ENCODE measurements at places on chromosomes 16 and 17.

- no peak for DNase-seq
These were observed 8.0 kb downstream of the GRIN2C start for GRCh38 chr17:74851612-74852236.

- peak; percentile 41 for DNase-seq
These were observed 4.2 kb downstream of the MATCAP1 start for GRCh38 chr16:67179421-67180080.

DNA sequence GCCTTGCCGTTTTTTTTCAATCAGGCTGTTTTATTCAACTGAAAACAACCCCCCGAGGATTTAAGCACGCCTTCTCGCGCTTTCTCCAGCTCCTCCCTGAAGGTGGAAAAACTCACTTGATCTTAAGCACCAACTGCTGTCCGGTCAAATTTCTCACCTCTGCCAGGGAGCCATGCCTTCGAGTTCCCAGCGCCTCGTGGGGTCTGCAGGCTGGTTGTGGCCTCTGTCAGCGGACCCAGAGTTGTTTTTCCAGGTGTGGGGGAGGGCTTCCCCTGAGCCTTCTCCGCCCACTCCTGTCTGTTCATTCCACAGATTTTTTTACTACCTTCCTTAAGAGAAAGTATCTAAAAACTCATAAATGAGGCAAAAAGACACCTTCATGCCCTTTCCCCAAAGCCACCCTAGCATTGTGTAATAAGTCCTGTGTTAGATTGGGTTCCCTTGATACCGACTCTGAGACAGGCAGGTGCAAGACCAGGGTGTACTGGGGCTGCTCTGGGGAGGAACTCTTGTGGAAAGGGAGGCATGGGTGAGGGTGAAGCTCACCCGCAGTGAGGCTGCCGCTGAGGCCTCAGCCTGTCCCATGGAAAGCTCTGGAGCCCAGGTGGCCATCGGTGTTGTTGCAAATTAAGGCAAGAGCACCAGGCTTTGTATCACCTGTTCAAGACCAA, 101.6 kb downstream of the AXIN2 start:
- no peak for DNase-seq

GRCh38 chr16:73768786-73769203, 527.8 kb upstream of the PSMD7 start:
- no peak for DNase-seq

DNA sequence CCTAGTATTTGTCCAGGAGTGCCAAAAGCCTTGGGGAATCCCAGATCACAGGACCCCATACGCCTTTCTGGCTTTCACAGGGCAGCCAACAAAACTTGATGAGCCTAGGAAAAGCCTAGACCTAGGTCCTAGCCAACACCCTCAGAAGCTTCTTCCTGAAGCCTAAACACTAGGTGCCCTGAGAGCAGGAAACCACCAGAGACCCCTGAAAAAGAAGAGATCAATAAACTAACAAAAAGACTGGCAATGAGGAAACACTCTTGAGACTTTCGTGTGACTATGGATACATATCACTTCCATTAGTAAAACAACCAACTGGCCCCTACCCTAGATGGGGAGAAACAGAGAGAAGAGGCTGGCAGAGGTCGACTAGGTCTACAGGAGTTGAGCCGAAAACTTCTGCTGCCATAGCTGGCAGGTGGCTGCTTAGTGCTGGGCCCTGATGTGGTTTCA, 1.2 kb downstream of the ORMDL3 start:
- DNase-seq: no peak

GRCh38 chr16:57574646-57575467, 32.4 kb downstream of the ADGRG5 start:
- no peak for DNase-seq

DNA sequence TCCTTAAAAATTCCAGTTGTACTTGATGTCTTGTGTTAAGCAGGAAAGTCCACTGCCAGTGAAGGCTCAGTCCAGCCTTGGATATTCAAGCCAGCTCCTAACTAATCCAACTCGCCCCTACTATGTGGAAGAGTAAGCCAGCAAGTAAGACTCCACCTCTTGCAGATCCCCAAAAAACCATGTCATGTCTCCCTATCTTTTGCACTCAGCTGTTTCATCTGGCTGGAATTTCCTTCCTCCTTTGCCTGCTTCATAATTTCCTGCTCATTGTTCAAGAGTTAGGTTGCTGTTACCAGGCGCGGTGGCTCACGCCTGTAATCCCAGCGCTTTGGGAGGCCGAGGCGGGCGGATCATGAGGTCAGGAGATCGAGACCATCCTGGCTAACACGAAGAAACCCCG, 37.8 kb downstream of the RBBP6 start:
- DNase-seq: no peak

GRCh38 chr16:71412270-71413160, 29.3 kb downstream of the TLE7 start:
- DNase-seq: peak; percentile 61

GRCh38 chr17:70655176-70655958, 486.0 kb downstream of the KCNJ2 start:
- no peak for DNase-seq

GRCh38 chr17:3917391-3917931, 1.2 kb upstream of the P2RX1 start:
- DNase-seq: no peak

DNA sequence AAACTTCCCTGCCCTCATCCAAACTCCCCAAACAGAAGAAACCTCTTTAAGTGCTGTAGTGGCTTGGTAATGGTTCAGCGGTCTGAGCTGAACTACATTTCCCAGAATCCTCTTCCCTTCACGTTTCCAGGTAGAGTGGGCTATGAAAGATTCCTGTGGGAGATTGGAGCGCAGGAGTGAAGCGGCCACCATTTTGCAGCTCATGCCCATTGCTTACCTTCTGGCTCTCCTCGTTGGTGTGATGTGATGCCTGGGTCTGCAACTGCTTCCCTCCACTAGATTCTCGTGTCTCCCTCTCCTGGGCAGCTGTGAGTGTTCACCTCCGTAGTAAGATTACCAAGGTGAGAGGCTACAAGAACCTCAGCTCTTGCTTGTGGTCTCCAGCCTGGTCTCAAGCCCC, 82.1 kb downstream of the GPR139 start:
- DNase-seq: no peak

Data from activated CD4-positive, alpha-beta memory T cell treated with anti-CD3 and anti-CD28 coated beads, Interleukin-2, amount 10 ng/mL, durations not matched to agents 7 days and 5 days (primary cell).